ENCODE measurements at places on chromosomes 6 and 20. TPM values are rescaled to one million over a fixed set of nuclear protein-coding genes. Genes with fewer than 3 reads are reported as not detected.

The LATS1 gene
- 8.5 TPM for total RNA-seq

The GOPC gene
- total RNA-seq, result 34.6 TPM

The THBD gene
- total RNA-seq, result 139 TPM

The GJA1 gene
- total RNA-seq, result 605 TPM

The XKR7 gene
- not detected for total RNA-seq

The DEFB124 gene
- total RNA-seq, result not detected

The NOTCH4 gene
- 20.1 TPM for total RNA-seq

The ARMC12 gene
- 0.40 TPM for total RNA-seq

The OPN5 gene
- total RNA-seq, result not detected

The NKX2-2 gene
- total RNA-seq, result not detected

The RBM12 gene
- total RNA-seq, result 64.1 TPM

The TMEM14A gene
- 29.8 TPM for total RNA-seq

The PCSK2 gene
- not detected for total RNA-seq

The PPIL4 gene
- total RNA-seq, result 27.9 TPM

The BTN3A1 gene
- total RNA-seq, result 9.2 TPM

The SLPI gene
- total RNA-seq, result not detected

The TFAP2C gene
- total RNA-seq, result not detected

The PTCRA gene
- not detected for total RNA-seq

The LGSN gene
- total RNA-seq, result not detected

The MLN gene
- total RNA-seq, result not detected

The CEP85L gene
- 9.1 TPM for total RNA-seq

The TGM2 gene
- total RNA-seq, result 674 TPM

The PLCB4 gene
- 1.3 TPM for total RNA-seq

The ANGPT4 gene
- not detected for total RNA-seq

The MCCD1 gene
- not detected for total RNA-seq

The FITM2 gene
- total RNA-seq, result 9.8 TPM

The PBOV1 gene
- not detected for total RNA-seq

The RREB1 gene
- 14.2 TPM for total RNA-seq

The C20orf144 gene
- total RNA-seq, result 0.11 TPM

The SUN5 gene
- not detected for total RNA-seq

The ZNF322 gene
- 15.6 TPM for total RNA-seq

The TRAPPC3L gene
- 0.04 TPM for total RNA-seq

The LY6G6F gene
- total RNA-seq, result not detected

The DLK2 gene
- total RNA-seq, result 0.25 TPM

The C20orf141 gene
- not detected for total RNA-seq

The RBM24 gene
- 0.74 TPM for total RNA-seq

The PTGIS gene
- 1.8 TPM for total RNA-seq

The MDFI gene
- 26.8 TPM for total RNA-seq

The SLC22A2 gene
- not detected for total RNA-seq

The TAGAP gene
- not detected for total RNA-seq

The TFAP2D gene
- total RNA-seq, result not detected

The UCKL1 gene
- 28.9 TPM for total RNA-seq

The GABRR1 gene
- not detected for total RNA-seq

The NR2E1 gene
- not detected for total RNA-seq

The HLA-DRB1 gene
- total RNA-seq, result not detected

The MMUT gene
- total RNA-seq, result 14.3 TPM

The SNTA1 gene
- 5.1 TPM for total RNA-seq

The KIF16B gene
- 10.6 TPM for total RNA-seq

The NKAIN2 gene
- total RNA-seq, result not detected

The BHLHE23 gene
- not detected for total RNA-seq

The GRM1 gene
- total RNA-seq, result under 0.01 TPM

The TTBK1 gene
- 0.07 TPM for total RNA-seq

The HLA-DRA gene
- total RNA-seq, result not detected

Data from pulmonary artery endothelial cell (primary cell).